ENCODE measurements at places on chromosomes 7 and 10.

- no peak for DNase-seq
These were observed 1.4 kb downstream of the FZD1 start for GRCh38 chr7:91265693-91266066.

DNA sequence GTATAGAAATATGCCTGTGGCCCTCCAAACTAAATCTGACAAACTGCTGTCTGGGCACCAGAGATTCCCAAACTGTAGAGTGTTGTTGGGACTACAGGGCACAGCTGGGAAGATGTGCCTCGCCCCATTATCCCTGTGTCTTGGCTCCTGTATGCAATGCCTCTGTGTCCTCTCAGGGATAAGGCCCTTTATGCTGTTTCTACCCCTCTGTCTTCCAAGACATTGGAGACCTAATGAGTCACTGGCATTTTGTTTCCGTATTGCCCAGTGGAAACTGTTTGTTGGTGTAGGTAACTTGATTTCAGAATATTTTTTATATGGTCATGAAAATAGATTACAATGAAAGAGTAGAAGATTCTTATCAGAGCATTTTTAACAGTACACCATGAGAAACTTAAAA, 183.2 kb downstream of the GLI3 start:
- no peak for DNase-seq

DNA sequence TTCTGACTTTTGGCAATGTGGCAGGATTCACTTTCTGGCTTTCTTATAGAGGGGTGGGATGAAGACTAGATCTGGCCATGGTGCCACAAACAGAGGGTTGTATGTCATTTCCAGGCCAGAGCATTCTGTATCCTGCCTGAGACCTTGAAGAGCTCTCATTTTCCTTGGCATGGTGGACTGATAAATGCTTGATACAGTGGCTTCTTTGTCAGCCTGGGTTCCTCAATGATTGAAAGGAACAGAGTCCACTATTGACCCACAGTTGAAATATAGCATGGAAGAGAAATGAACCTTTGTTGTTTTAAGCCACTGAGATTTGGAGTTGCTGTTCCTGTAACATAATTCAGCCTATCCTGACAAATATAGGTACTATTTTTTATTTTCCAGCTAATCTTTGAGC, 462.7 kb downstream of the SUGCT start:
- DNase-seq: peak; percentile 71

GRCh38 chr10:71582019-71582418, 137.6 kb downstream of the C10orf105 start:
- no peak for DNase-seq

- no peak for DNase-seq
These were observed 237.3 kb upstream of the SP8 start for GRCh38 chr7:21023841-21024484.

GRCh38 chr10:18164093-18164492, 23.9 kb downstream of the CACNB2 start:
- no peak for DNase-seq

GRCh38 chr10:123512901-123513775, 153.0 kb upstream of the GPR26 start:
- peak; percentile 6 for DNase-seq

- DNase-seq: no peak
These were observed 5.8 kb upstream of the FAM20C start for GRCh38 chr7:186516-187113.

GRCh38 chr10:3647074-3647473, 137.9 kb downstream of the KLF6 start:
- DNase-seq: no peak

GRCh38 chr7:156640949-156641485, 443 bp downstream of the RNF32 start:
- DNase-seq: no peak

GRCh38 chr10:79148452-79149344, 79.9 kb downstream of the ZMIZ1 start:
- DNase-seq: no peak

DNA sequence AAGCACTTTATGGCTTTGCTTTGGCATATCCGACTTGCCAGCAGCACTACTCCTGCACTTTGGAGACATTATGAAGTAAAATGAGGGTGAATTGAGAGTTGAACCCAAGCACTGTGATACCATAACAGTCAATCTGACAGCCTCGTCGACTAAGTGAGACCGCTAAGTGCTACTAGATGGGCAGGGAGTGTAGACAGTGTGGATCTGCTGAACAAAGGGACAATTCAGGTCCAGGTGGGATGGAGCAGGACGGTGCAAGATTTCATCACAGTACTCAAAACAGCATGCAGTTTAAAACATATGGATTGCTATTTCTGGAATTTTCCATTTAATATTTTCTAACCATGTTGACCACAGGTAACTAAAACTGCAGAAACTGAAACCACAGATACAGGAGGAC, 20.8 kb upstream of the PRTFDC1 start:
- DNase-seq: no peak

- no peak for DNase-seq
These were observed 4.7 kb downstream of the MTERF1 start for GRCh38 chr7:91875851-91876250.

DNA sequence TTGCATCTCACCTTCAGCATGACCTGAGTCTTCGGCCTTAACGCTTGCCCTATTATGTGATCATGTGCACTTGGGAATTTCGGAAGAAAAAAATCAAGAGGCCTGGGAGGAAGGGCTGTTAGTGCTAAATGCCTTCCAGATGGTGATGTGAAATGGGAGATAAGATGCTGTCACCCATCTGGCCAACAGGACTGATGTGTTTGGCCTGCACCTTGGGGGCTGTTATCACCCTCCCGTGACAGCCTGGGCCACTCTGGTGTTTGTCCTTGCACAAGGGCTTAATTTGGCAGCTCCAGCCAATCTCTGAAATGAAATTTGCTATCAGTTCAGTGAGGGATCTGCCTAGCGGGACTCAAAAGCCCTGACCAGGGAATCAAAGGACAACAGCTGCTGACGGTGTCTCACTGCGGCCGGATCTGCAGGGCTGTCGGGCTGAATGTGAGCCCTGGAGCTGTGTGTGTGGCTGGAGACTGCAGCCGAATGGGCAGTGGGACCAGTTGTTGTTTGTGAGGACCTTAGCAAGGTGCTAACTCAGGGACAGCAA, 131.4 kb upstream of the BTBD16 start:
- DNase-seq: no peak

DNA sequence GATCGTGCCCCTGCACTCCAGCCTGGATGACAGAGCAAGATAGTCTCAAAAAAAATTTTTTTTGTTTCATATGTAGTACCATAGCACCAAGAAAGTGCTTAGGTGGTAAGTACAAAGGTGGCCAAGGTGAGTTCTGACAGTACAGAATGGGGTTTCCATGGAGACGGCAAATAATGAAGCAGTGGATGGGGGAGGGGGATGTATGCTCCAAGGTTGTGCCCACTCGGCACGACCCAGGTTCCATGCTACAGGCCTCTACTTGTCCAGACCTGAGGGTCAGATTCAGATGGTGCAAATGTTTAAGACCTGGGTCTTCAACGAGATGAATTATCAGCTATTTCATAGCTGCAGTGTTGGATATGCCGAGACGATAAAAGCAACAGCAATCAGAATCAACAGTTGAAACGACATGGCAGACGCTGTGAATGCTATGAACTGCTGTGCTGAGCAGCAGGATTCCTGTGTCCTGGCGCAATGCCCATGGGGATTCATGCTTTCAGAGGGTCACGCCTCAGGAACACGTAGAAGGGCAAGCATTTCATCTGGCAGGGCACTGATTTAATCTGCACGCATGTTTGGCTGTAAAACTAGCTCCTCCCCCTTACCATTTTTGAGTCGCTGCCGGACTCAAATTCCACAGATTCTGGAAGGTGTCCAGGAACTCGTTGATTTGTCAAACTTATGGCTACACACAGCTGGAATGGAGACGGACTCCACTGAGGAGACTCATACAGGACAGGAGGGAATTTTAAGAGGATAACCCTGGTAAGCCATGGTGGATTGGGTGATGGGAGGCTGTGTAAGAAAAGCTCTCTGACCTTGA, 256.5 kb downstream of the FRMD4A start:
- peak; percentile 88 for DNase-seq

GRCh38 chr7:69966766-69967591, 368.7 kb downstream of the AUTS2 start:
- DNase-seq: no peak

- no peak for DNase-seq
These were observed 13.0 kb upstream of the TSPAN13 start for GRCh38 chr7:16740623-16740953.

GRCh38 chr10:86795353-86795752, 38.9 kb downstream of the BMPR1A start:
- DNase-seq: peak; percentile 33

DNA sequence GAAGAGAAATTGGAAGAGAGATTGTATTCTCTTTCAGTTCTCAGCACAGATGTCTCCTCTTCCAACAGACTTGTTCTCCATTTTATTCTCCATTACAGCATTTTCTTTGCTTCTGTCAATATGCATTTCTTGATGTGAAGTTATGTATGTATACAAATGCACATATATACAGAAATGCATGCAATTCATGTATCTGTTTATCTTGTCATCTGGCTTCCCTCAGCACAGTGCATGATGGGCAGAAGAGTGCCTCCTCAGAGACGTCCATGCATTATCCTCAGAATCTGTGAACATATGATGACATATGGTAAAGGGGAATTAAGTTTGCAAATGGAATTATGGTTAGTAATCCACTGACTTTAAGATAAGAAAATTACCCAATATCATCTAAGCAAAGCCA, 106.7 kb upstream of the VWC2 start:
- DNase-seq: no peak

DNA sequence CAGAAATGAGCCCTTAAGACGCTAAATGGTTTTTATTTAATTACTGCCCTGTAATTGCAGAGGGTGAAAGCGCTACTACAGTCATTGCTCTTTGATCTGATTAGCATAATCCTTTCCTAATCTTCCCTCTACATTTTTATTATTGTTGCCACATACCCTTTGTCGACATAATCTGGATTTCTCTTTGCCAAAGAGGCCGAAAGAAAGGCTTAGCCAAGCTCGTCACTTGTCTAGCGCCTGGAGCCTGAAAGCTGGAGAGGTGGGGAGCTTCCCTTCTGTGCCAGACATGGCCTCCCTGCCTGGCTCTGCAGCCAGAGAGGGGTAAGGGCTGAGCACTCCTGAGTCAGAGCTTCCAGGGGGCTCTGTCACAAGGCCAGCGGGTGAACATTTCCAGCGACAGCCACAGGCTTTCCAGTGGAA, 145.9 kb downstream of the PRKAG2 start:
- DNase-seq: no peak

GRCh38 chr7:37032258-37032601, 307.9 kb upstream of the AOAH start:
- DNase-seq: no peak

GRCh38 chr7:25389489-25390106, 161.3 kb upstream of the NPVF start:
- DNase-seq: peak; percentile 66

DNA sequence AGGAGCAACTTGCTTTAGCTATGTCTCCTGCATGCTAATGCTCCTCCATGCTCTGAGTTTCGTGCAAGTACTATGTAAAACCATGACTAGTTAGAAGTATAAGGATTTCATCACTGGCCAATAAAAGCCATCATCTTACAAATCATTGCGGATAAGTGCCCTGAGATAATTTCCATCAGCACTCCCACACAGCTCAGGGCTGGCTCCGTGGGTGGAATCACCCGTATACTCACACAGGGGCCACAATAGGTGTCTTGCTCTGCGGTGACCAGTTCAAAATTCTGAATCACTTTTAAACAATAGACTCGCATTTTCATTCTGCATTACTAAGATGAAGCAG, 227.4 kb downstream of the PARD3 start:
- no peak for DNase-seq

DNA sequence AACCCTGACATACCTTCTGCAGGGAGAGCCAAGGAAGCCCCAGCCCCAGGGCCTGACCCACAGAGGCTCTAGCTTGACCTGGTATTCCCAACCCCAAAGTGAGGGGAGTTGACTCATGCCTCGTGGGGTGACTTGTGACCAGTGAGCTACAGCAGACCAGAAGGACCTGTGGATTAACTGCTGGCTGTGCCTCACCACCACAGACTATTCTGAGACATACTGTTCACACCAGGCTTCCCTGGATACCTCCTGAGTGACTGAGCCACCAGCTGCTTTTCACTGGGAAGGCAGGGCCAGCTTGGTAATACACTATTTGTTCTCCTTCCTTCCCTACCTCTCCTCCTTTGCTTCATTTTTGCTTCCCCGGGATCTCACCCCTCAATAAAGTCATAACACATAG, 7.3 kb downstream of the PLXNA4 start:
- no peak for DNase-seq

DNA sequence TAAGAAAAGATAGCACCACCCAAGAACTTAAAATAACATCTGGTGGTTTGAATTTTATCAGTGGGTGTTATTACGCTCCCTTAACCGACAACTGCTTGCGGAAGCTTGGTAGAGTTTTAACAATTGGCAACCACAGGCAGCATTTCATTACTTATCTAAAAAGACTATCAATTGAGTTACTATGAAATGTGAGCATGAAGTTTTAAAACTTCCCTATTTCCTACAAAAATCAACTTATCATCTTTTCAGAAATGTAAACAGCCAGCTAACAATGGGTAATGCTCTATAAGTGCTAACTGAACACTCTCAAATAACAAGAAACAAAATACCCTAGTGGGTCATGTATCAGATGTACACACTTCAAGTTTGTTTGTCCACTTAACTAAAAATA, 68.8 kb downstream of the OSBPL3 start:
- no peak for DNase-seq

GRCh38 chr10:127576740-127577161, 27.6 kb downstream of the NPS start:
- DNase-seq: no peak

- DNase-seq: no peak
These were observed 35.6 kb downstream of the DOCK1 start for GRCh38 chr10:126940670-126941310.

DNA sequence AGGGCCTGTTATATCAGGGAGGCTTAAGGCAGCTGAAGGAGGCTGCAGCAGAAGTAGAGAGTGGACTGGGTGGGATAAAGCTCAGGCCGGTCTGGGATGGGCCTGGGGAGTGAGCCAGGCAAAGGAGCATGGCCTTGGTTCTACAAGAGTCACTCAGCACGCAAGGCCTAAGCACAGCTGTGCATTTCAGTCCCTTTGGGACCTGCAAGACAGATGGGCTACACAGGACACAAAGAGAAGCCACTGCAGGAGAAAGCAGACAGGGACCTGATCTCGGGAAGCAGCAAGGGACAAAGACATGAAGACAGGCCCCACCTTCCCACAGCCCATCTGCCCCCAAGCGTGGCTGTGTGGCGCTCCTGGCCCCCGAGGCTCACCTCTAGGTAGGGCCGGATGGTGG, 29.4 kb downstream of the RRP12 start:
- no peak for DNase-seq

- no peak for DNase-seq
These were observed 2.4 kb downstream of the CH25H start for GRCh38 chr10:89204621-89205185.

DNA sequence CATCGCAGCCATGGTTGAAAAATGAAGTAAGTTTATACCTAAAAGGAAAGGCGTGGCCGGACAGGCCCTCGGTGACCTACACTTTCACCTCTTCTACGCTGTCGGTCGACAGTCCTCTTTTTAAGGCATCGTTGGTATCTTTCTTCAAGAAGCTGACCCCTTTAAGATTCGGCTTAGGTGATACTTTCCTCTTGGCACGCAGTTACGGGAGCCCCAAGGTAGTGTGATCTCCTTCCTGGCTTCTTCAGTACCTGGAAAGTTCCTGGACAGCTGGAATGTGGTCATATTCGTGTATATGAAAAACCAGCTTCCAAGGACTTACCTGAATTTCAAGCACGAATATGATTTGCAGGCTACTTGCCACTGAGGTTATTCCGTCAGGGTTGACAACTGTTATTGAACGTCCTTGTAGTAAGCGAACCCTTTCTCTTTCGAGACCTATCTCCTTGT, 885 bp upstream of the SYPL1 start:
- no peak for DNase-seq
